ENCODE measurements at places on chromosomes 11 and 22. TPM values are rescaled to one million over a fixed set of nuclear protein-coding genes. Genes with fewer than 3 reads are reported as not detected.
A peak's percentile ranks its signal among the peaks of the same experiment; 100 is the strongest.

Gene RASD2
- total RNA-seq = 0.78 TPM

Gene PISD
- 20.8 TPM for total RNA-seq

Gene CYP2D6
- 0.23 TPM for total RNA-seq

Gene P2RX3
- not detected for total RNA-seq

Gene YAP1
- 108 TPM for total RNA-seq

Gene TREH
- not detected for total RNA-seq

Gene TOMT
- total RNA-seq = not detected

Gene BRSK2
- 2.3 TPM for total RNA-seq

Gene OR52E5
- total RNA-seq = not detected

Gene SLCO2B1
- total RNA-seq = 31.7 TPM

- DNase-seq = no peak
Measured at GRCh38 chr11:17852246-17852645, 117.7 kb downstream of the KCNC1 start.

- DNase-seq = no peak
Measured at GRCh38 chr11:127804747-127805400, 782.5 kb downstream of the ETS1 start.

GRCh38 chr11:47768101-47768612 is 1.0 kb upstream of the FNBP4 start:
- peak; percentile 87 for DNase-seq

- DNase-seq = no peak
Measured at GRCh38 chr11:115706626-115707135, 202.5 kb upstream of the CADM1 start.

DNA sequence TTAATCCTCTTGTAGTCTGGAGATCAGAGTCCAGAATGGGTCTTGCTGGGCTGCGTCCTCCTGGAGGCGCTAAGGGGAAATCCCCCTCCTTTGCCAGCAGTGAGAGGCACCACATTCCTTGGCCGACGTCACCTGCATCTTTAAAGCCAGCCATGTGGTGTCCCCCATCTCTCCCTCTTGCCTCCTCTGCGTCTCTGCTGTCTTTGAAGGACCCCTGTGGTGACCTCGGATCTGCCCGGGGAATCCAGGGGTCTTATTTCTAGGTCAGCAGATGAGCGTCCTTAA is 27.2 kb upstream of the PARVB start:
- DNase-seq = no peak

DNA sequence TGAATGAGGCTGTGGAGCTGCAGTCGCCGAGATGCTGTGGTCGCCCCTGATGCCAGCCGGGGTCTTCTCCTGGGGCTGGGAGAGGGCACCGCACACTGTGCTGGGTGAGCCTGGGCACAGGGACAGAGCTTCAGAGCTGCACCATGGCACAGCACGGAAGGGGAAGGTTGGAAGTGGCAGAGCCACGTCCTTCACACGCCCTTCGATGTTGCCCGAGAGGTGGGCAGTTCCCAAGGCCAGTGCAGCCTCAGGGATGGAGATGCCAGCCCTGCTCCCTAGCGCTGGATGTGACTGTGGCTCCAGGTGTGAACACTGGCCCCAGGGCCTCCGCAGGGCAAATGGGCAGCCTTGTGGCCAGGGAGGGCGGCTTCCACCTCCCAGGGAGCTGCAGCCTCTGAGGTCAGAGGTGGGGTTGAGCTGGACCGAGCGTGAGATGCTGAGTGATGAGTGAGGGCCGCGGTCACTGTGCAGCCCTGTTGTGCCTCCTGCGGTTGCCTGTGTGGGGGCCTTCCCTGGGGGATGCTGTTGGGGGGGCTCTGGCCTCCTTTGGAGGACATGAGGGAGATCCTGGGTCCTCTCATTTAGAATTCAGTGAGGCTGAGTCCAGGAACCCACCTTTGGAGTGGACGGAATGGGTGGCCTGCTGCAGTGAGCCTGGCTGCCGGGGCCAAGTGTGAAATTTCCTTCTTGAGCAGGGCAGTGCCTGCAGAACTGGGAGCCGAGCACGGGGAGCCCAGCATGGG is 1090.0 kb downstream of the BRD1 start:
- DNase-seq = no peak

- DNase-seq = no peak
Measured at GRCh38 chr11:72864702-72865655, 50.8 kb downstream of the ATG16L2 start.

DNA sequence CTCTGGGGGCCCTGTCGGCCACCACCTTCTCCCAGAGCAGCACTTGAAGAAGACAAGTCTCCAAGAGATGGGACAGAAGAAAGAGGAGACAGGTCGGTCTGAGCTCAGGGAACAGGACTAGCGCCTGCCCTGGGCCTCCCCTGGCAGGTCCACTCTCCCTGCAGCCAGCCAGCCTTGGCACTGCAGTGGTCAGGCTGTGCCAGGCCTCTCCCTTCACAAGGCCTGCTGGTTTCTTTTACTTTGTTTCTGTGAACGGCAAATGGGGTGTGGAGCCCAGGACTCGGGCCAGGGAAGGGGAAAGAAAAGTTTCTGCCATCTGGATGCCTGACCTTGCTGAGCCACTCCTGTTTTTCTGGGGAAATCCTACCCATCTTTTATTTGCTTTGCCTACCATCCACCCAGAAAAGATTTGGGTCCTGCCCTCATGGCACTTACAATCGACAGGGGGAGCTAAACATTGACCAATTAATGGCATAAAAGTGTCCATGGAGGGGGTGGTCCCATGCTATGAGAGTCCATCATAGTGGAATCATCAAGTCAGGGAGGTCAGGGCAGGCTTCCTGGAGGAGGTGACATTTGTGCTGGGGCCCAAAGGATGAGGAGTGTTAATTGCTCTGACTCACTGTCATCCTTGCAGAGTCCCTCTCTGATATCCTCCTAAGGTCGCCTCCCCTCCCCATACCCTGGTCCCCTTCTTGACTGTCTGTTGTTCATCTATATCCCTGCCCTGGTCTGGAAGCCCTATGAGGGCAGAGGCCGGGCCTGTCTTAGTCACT is 65.2 kb downstream of the NFAM1 start:
- DNase-seq = peak; percentile 78

DNA sequence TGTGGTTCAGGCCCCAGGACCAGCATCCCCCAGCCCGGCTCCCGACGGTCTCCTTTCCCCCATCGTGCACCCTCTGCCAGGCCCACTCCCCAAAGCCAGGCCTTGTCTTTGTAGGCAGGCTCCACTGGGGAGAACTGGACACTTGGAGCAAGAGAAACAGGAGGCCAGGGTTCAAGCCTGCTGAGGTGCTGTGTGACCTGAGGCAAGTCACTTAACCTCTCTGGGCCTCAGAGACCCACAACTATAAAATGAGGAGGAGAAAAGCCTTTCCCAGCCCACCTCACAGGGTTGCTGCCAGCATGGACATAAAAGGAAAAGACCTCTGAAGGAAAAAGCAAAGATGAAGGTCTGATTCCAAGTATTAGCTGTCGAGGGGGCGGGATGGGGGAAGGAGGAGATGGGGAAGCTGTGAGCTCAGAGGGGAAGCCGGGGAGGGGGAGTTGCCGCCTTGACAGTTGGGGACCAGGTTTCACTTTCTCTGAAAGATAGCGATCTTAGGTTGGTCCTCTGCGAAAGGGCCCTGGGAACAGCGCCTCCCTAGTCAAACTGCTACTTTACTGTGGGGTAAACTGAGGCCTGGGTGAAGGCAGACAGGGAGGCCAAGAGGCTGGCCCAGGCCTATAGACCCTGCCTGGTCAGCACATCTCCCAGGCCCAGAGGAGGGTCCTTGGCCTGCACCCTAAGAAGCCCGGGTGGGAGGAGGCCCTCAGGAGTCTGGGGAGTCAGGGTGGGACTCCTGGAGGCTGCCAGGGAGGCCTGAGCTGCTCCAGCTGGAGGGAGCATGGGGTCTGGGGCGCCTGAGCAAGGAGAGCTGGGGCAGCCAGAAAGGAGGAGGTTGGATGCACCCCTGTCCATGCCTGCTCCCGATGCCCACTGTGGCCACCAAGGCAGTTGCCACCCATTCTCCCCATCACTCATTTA is 991 bp upstream of the OSM start:
- no peak for DNase-seq

- DNase-seq = peak; percentile 78
Measured at GRCh38 chr11:67558084-67558772, 25.4 kb upstream of the GSTP1 start.

GRCh38 chr11:117700551-117700950 is 96.5 kb downstream of the DSCAML1 start:
- DNase-seq = no peak

DNA sequence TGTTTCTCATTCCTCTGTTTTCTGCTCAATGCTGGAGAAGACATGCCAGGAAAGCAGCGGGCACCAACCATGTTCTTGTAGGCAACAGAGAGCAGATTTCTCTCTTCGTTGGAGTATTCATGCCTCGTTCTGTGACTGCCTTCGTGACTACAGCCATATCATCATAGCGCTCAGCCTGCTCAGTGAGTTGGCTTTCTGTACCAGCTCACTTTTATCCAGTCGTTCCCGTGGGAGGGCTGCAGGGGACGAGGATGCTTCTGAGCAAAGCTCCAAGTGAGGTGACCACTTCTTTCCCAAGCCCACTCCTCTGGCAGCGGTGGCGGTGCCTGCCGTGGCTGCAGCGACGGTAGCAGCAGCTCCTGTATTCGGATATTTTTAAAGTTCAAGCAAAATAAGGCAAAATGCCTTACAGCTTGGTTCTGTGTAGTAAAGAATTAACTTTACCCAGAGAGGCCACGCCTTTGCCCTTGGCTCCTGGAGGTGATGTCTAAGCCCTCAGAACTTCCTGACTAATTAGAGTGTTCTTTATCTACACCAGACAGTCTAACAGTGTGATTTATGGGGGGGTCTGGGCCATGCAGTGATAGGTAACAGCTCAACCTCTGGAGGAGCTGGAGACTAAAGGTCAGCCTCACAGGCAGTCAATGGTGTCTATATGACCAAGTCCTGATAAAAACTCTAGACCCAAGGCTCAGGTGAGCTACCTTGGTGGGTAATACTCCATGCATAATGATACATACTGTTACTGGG is 35.3 kb downstream of the LDHAL6A start:
- no peak for DNase-seq

GRCh38 chr22:19361501-19362103 is 69.9 kb downstream of the HIRA start:
- no peak for DNase-seq

DNA sequence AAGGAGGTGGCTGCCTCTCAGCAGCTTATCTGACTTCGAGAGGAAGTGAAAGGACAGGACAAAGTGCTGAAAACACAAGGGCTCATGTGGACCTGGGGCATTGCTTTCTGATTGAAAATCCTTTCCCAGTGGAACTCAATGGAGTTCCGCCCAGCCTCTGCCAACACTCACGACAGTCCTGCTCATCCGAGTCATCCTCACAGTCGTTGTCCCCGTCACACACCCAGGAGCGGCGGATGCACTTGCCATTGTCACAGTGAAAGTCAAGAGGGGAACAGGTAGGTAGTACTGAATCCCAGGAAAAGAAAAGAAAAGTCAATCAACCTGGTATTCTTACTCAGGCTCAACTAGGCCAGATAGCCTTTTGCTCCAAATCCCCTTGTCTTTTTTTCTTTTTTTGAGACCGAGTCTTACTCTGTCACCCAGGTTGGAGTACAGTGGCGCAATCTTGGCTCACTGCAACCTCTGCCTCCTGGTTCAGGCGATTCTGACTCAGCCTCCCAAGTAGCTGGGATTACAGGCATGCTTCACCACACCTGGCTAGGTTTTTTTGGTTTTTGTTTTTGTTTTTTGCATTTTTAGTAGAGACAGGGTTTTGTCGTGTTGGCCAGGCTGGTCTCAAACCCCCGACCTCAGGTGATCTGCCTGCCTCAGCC is 18.1 kb downstream of the LRP4 start:
- DNase-seq = no peak

GRCh38 chr11:111633756-111634362 is 31.6 kb downstream of the SIK2 start:
- DNase-seq = no peak

DNA sequence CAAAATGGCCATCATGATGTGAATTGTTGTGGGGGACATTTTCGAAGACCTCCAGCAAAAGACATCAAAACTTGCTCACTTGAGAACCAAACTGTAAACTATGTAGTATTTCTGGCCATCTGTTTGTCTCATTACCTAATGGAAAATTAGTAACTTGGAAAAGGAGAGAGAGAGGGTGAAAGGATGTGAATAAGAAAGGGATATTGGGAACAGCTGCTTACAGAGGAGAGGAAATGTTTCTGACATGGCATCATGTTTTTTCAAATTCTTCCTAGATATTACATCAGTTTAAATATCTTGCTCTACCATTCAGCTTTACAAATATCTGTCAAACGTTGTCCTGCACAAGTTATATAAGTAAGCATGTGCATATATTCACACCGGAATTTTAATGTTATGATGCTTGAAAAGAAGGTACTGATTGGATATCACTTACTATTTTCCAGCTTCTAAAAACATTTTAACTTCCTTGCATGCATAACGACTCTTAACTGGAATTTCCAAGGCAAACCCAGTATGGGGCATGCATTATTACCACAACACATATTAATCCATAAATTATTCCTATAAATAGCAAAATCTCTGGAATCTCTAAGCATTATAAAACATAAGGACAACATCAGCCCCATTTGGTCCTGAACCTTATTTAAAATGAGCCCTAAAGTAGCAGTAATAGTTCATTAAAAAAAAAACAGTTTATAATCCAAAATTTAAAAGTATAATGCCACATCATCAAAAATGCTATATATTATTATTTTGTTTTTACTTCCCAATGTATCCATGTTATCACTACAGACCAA is 20.0 kb downstream of the GUCY1A2 start:
- no peak for DNase-seq

DNA sequence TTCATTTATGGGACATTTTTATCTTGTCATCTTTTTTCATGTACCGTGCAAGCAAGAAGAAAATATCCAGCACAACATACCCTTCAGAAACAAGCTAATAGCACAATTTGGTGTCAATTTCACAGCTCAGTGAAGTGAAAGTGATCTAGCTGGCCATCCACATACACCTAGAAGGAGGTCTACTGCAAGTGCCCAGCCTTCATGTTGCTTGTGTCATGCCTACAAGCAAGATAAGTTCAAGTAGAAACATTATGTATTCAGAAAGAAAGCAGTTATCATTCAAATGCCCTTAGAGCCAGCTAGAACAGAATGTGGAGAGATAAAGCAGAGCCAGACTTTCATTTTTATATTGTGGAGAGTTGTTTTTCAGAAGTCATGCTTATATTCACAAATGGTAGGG is 325.7 kb upstream of the PITPNB start:
- DNase-seq = no peak

- DNase-seq = no peak
Measured at GRCh38 chr22:49755631-49756001, 72.1 kb downstream of the BRD1 start.

GRCh38 chr11:57499413-57499982 is 16.0 kb downstream of the SLC43A1 start:
- peak; percentile 98 for DNase-seq

- DNase-seq = no peak
Measured at GRCh38 chr11:115112754-115113153, 391.5 kb downstream of the CADM1 start.

GRCh38 chr22:45783021-45783420 is 111.4 kb downstream of the ATXN10 start:
- no peak for DNase-seq

DNA sequence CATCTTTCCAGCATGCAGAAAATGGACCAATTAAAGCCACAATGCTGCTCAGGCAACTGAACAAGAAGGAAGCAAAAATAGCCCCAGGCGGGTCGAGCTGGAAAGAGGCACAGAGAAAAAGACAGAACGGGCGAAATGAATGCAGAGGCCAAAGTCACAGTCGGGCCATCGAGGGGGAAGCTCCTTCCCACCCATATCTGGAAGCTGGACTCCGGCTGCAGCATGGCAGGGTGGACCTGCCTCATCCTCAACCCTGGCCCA is 58.6 kb upstream of the PRDM11 start:
- DNase-seq = no peak

Measured in right cardiac atrium (tissue), 5 donors.